NCI-H2081 treated with DMSO at 0.1 percent for 48 hours (cell line): ENCODE measurements at places on chromosomes 7 and 10.

DNA sequence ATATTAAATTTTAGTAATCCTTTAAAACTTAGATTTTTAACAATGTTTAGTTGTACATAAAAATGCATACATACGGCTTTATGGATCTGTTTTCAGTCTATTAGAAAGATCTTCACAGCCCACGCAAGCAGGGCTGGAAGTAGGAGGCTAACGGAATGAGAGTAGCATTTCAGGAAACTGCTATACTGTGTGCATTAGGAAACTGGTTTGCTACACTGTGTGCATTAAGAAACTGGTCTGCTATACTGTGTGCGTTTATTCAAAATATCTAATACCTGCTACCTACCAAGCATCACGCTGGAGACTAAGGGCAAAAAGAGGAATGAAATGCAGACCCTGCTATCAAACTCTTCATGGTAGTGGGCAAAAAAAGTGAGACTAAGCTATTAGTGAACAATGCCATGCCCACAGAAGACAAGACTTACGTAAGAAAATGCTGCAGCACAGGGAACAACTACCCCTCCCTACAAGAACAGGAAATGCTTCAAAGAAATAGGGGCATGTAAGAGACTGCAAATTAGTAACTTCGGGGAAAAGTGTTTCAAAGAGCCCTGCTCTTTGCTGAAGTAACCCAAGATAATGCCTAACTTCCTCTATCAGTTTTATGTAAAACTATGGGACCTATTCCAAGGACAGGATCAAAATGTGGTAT, 11.3 kb downstream of the RAB11FIP2 start:
- DNase-seq = no peak

DNA sequence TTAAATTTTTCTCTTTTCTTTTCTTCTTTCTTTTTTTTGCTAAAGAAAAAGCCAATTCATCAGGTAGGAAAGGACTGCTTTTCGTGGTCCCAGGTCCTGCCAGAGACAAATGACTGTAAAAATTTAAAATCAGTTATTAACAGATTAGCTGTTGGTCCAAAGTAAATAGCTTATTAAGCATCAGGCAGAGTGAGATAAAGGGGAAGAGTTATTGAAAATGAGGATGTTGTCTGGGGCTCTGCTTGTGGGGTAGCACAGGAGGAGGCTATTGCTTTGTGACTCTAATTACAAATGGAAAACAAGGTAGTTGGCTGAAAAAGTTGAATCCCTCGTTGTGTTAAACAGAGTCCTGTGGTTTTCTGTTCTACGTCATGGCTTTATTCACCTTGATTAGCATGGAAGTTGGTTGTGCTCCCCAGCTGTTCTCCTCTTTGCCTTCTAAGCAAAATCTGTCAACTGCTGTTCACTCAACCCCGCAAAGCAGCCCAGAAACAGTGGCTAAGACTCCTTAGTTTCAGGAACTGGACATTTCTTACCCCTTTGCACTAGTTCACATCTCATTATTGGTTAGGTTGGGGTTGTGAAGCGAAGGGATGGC, 128.9 kb downstream of the SNX10 start:
- no peak for DNase-seq

DNA sequence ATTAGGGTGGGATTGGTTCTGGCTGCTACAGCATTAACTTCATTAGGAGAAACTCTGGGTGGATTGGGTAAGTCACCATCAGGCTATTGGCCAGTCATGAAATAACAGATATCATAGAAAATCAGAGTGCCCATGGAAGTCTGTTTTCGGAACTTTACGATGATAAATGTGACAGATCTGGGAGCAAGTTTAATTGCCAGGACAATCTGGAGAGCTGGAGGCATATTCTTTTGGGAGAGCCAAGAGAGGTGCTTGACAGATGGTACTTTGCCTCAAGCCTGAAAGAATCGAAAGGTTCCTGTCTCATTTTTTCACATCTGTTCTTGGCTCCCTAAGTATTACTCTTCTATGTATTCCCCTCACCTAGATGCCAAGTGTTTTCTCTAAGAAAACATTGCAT, 369.9 kb downstream of the CNTNAP2 start:
- no peak for DNase-seq

GRCh38 chr7:92623544-92623943, 33.4 kb upstream of the FAM133B start:
- no peak for DNase-seq

- DNase-seq = no peak
Observed at GRCh38 chr7:81482600-81483186, 287.2 kb downstream of the HGF start.

GRCh38 chr10:22258471-22258870, 40.7 kb upstream of the EBLN1 start:
- no peak for DNase-seq

DNA sequence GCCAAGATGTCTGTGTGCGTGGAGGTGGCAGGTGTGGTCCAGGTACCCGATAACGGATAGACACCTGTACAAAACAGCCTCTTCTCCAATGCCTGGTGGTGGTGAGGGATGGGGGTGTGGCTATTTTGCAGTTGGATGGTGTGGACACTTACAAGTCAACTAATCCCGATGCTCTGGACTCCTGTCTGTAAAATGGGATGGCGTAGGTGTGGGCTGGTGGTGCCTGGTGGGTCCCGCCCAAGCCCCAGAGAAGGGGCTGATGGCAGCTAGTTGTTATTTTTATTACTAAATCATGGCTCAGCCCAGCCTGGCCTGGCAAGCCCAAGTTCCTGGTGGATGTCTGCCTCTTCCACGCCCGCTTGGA, 22.3 kb downstream of the GTF2IRD1 start:
- DNase-seq = no peak

DNA sequence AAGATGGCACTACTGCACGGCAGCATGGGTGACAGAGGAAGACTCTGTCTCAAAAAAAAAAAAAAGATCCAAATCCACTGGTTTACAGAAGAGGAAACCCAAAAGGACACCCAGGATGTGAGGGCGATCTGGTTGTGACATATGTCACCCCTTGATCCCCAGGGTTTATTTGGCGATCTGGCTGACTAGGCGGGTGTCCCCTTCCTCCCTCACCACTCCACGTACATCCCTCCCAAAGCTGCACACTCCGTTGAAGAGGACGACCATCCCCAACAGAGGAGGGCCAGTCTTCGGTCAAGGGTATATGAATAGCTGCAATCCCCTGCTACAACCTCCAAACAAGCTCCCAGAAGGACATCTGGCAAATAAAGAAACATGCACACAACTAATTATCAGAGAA, 111.6 kb downstream of the HTR5A start:
- no peak for DNase-seq

DNA sequence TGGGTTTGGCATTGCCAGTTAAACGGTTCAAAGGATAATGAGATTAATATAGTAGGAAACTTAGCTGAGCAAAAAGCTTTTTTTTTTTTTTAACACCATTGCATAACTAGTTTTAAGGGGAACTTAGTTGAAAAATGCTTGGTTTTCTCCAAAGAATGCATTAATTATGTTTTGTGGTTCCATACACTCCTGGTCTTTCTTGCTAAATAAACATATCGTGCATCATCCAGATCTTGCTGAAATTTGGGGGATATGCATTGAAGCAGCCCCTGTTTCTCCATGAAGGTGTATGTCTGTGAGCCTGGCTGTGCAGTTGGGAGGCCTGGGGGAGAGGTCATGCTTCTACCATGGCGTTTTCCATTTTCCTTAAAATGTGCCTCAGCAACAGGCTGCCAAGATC, 558.2 kb upstream of the GALNT17 start:
- no peak for DNase-seq

GRCh38 chr10:79101560-79102497, 33.1 kb downstream of the ZMIZ1 start:
- DNase-seq = no peak

- no peak for DNase-seq
Observed at GRCh38 chr10:76641215-76641614, 996.4 kb downstream of the KCNMA1 start.

- no peak for DNase-seq
Observed at GRCh38 chr7:151769188-151769821, 107.6 kb downstream of the PRKAG2 start.

GRCh38 chr7:70695795-70696083, 436.2 kb upstream of the GALNT17 start:
- DNase-seq = no peak

DNA sequence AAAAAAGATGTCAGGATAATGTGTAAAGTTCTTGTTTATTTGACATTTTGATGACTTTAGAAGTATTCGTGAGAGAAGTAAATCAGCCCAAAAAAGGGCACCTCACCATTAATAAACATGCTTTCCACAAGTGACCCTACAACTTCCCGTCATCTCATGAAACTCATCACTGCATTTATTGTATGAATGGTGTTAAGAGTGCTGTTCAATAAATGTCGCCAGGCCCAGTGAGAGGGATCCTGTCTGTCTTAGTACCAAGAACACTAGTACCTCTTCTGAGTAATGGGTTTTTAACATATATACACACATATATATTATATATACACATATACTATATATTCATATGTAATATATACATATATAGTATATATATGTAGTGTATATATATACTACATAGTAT, 61.9 kb downstream of the TMEM26 start:
- no peak for DNase-seq

DNA sequence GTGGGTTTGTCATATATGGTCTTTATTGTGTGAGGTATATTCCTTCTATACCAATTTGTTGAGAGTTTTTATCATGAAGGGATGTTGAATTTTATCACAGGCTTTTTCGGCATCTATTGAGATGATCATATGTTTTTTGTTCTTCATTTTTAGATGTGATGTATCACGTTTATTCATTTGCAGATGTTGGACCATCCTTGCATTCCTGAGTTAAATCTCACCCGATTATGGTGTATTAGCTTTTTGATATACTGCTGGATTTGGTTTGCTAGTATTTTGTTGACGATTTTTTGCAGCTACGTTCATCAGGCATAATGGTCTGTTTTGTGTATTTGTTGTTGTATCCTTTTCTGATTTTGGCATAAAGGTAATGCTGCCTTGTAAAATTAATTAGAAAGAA, 311.0 kb downstream of the PTEN start:
- DNase-seq = no peak

DNA sequence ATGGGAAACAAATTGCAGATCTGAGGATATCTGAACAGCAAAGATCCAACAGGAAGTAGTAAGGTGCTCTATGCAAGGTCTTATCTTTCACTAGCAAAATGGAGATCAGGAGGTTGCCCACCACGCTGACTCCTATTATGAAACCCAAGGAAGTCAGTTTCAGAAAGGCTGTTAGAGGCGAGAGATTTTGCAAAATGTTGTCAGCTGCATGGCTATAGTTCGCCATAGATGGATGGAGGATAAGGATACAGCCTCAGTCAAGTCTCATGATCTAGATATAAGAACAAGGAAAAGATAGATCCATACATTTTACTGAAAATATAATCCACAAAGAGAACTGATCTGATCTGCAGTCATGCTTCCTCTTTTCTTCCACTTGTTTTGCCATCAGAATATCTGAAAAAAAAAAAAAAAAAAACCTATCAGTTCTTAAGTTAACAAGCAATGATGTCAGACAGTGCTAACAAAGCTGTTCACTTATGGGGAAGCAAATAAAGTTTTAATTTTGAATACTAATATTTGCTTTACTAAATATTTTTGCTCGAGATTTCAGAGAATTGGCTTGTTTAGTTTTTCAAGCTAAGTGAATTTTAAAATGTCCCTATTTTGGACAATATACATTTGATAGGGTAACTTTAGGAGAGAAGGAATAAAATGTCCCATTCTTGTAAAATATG, 2.0 kb downstream of the GPR85 start:
- no peak for DNase-seq

GRCh38 chr10:119826771-119827170, 45.9 kb downstream of the MCMBP start:
- DNase-seq = no peak
